Nephron progenitor cell (in vitro differentiated cells): ENCODE measurements at places on chromosomes 13 and 19.

- no peak for DNase-seq
Observed at GRCh38 chr13:68667863-68668262, 1437.7 kb upstream of the PCDH9 start.

DNA sequence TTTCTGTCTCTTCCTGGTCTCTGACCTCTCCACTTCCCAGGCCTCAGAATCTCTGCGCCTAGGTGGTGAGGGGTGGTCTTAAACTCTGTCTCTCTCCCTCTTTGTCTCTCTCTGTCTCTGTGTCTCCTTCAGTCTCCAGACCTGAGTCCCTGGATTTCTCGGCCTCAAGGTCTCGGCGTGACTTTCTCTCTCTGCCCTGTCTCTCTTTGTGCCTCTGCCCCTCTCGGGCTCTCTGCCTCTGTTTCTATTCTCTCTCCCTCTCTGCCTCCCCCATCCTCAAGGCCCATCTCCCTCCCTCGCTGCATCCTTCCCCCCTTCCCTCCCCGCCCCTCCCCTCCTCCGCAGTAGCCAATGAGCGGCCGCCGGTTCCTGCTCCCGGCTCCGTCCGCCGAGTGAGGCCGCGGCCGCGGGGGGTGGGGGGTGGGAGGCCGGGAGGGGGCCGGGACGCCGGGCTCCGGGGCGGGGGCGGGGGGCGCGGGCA lies at the start of gene CACNG7:
Gene CACNG7 (plus strand): TSS at position 344 of the 481 bp plus-strand sequence. CDS start 3,554 bp downstream, outside the sequence.
- peak; percentile 45 for DNase-seq

- no peak for DNase-seq
Observed at GRCh38 chr13:73767191-73767741, 366.9 kb downstream of the KLF12 start.

DNA sequence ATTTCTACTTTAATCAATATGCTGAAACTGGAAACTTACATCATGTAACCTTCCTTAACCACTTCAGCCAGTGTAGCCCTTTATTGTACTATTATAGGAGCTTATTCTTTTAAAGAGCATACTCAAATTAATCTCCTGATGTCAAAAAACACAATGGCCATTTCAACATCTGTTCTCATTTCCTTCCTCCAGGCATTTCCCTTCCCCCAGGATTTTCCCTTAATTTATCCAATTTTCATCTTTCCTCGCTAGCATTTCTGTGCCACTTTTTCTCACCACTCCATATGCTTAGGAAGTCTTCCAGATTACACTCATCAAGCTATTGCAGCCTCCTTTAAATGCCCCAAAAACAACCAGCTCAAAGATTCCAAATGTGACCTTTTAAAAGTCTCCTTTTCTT lies 265.0 kb downstream of the PCDH9 start:
- DNase-seq, result no peak

DNA sequence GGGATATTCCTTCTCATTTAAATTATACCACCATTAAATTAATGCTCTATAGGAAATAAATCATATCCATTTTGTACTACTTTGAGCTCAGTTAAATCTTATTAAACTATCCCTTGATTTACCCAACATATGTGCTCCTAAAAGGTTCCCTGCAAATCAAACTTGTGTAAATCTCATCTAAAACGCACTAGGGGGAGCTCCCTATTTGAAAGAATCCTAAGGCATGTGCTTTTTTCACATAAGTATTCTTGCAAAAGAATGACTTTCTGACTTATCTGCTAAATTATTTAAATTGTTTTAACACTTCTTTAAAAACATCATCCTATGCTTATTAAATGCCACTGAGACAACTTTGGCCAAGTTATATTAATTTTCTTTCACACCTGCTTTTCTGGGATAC lies 7.9 kb downstream of the INTS6 start:
- no peak for DNase-seq

- DNase-seq, result no peak
Observed at GRCh38 chr13:62014299-62014698, 598.6 kb upstream of the PCDH20 start.

GRCh38 chr13:93853912-93854311 lies 625.6 kb downstream of the DCT start:
- DNase-seq, result no peak
